GM03348 (cell line): ENCODE measurements at places on chromosomes 6 and 20.

- no peak for DNase-seq
Observed at GRCh38 chr6:1605004-1605892, 4.5 kb upstream of the FOXC1 start.

- no peak for DNase-seq
Observed at GRCh38 chr6:42424906-42425474, 26.7 kb downstream of the TRERF1 start.

DNA sequence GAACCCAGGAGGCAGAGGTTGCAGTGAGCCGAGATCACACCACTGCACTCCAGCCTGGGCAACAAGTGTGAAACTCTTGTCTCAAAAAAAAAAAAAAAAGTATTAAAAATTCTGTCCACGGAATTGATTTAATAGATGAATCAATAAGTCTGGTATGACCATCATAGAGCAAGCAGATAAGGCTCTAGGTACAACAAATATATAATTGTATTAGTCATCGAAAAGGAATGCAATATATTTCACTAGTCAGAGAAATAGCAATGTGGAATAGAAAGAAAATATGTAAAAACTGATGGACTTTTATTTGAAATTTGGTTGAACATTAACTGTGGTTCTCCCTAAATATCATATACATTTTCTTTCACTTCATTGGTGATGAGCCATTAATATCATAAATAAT is 476.8 kb upstream of the AGPAT4 start:
- DNase-seq, result no peak

DNA sequence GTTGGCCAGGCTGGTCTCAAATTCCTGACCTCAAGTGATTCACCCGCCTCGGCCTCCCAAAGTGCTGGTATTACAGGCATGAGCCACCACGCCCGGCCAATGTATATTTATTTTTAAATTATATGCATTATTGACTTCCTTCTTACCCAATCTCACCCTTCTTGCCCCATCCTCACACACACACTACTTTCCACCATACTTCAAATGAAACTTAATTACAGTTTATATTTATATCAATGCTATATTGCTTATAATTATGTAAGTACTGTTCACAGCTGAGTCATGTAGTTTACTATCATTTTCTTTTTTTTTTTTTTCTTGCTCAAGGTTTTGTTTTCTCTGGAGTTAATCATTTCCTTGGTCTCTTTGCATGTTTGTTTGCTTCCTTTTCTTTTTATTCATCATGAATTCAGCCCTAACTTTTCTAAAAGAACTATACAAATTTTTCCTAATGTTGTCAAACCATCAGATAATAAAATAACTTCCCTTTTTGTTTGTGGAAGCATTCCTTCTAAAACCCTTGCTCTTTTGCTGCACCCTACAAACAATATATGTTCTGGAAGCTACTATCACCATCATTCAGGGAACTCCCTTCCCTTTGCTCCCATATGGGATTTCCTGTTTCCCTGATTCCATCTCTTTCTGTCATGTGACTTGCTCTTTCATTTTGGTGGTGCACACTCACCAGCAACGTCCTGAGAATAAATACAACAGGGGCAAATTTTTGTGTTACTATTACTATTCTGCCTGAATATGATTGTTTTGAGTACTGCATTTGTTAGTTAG is 201.7 kb upstream of the SASH1 start:
- no peak for DNase-seq

DNA sequence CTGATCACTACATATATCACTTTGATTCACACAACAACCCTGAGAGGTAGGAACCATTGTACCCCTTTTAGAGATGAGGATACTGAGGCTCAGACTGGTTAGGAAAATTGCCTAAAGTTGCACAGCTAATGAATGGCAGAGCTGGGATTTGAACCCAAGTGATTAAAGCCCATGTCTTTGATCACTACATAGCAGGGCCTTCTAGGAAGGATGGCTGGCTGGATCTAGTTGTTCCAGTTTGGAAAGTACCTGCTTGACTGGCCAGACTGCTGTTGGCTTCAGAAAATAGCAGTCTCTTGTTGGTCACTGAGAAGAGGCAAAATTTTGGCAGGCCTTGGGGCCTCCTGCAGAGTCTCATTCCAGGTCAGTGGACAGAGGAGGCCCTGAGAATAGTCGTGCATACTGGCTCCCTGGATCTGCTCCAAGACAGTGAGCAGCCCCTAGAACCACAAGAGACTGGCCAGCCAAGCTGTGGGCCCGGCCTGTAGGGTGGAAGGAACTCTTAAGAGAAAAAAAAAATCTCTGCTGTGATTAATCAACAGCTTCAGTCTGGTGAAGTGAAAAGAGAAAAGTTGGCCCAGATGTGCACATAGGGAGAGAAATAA is 17.5 kb downstream of the PPARD start:
- peak; percentile 67 for DNase-seq

DNA sequence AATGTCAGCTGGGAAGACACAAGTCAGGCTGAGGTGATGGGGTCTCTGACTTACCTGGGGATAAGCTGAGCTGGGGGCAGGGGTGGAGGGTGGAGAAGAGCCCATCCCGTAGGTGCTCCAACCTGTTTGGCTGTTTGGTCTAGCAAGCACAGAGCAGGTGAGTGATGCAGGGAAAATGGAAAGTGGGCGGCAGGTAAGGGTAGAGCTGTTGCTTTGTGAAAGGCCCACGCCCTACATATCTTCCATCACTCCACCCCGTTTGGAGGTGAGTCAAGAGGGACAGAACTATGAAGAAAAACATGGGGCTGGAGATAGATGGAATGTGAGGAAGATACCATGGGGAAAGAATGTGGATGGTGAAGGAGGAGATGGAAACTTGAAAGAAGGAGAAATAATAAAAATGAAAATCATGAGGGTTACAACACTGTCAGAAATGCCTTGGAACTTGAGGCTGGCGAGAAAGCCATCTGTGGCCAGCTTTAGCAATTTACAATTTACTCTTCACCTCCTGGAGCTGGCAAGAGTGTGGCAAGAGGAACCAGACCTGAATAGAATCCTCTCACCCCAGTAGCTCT is 1.3 kb downstream of the LY6G6C start:
- DNase-seq, result no peak

DNA sequence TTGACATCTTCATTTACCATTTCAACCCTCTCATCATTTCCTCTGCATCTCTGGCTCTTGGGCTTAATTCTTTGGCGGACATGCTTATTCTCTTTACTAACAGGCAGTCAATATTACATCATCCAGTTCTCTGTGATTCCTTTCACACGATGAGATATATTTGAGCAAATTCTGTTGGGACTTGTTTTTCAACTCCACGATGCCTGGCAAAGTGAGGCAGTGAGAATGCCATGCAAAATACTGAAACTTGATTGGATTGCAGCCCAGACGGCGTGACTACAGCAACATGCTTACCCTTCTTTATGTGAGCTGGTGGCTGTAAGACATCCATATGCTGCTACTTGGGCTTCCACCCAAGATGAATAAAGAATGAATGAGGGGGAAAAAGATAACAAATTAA is 101.7 kb upstream of the SPACA1 start:
- DNase-seq, result peak; percentile 20

DNA sequence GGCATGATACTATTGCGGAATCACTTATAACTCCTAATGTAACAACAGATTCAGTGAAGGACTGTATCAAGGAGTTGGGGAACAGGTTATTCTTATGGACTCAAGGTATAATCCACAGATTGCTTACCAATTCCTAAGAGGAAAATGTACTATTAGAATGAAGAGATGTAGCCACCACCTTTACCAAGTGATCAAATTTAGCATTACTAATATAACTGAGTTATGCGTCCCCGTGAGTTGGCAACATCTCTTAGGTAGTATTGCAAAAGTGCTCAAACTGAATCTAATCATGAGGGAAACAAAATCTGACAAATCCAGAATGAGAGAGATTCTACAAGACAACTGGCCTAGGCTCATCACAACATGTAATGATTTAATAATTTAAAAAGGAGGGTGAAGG is 777 bp upstream of the SNRNP48 start:
- no peak for DNase-seq

GRCh38 chr20:13545790-13546189 is 92.9 kb downstream of the TASP1 start:
- DNase-seq, result peak; percentile 11

DNA sequence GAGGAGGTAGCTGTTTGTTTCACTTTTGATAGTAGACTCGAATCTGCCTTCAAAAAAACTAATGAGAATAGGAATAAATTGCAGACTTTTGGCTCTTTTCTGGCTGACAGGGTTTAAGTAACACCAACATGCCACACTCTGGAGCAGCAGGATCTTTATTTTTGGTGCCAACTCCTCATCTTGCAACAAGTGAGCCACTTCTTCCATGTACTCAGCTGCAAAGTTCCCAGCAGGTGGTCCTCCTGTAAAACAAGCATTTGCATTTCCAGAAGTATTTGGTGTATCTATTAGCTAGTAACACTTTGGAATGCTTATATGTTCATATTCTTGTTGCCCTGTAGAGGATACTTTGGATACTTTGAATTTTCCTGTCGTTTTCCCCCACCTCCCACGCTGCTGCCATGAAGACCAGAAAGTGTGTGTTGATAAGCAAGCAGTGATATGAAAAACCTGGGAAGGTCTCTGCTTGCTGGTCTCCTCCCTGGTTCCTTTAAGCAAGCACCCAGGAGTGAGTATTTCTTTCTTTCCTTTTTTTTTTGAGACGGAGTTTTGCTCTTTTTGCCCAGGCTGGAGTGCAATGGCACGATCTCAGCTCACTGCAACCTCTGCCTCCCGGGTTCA is 1.0 kb downstream of the ARMH2 start:
- no peak for DNase-seq
